Stimulated activated naive CD8-positive, alpha-beta T cell treated with anti-CD3 and anti-CD28 coated beads, Interleukin-15, amount 100 ng/mL, for 72 hours (primary cell): ENCODE measurements at places on chromosomes 13 and 19.
A peak's percentile ranks its signal among the peaks of the same experiment; 100 is the strongest.

DNA sequence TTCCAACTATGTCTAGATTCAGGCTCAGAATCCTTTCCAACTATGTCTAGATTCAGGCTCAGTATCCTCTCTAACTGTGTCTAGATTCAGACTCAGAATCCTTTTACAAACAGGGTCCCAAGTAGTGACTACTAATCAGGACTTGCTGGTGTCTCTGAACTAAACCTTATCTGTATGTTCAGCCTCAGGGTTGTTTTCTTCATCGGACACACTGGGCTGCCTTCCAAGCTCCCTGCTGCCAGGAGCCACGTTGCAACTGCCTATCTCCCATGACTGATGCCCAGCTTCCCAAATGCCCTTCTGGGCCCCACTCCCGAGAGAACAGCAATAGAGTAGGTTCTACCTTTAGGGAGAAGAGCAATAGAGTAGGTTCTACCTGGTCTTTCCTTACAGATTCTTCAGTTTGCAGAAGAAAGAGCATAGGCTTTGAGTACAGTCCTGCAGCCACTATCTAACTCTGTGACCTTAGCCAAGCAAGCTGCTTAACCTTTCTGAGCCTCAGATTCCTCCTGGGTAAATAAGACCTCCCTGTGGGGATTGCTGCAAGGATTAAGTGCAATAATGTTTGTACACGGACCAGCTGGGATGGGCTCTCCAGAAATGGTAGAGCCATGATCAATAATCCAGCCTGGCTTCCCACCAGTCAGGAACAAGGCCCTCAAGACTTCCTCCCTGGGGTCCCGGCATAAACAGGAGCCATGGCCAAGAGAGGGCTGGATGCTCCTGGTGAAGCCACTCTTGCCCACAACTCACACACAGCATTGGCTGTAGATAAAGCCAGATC, 61.5 kb downstream of the ZIC5 start:
- no peak for DNase-seq

GRCh38 chr19:19021115-19021514, 12.2 kb downstream of the SUGP2 start:
- DNase-seq, result no peak

DNA sequence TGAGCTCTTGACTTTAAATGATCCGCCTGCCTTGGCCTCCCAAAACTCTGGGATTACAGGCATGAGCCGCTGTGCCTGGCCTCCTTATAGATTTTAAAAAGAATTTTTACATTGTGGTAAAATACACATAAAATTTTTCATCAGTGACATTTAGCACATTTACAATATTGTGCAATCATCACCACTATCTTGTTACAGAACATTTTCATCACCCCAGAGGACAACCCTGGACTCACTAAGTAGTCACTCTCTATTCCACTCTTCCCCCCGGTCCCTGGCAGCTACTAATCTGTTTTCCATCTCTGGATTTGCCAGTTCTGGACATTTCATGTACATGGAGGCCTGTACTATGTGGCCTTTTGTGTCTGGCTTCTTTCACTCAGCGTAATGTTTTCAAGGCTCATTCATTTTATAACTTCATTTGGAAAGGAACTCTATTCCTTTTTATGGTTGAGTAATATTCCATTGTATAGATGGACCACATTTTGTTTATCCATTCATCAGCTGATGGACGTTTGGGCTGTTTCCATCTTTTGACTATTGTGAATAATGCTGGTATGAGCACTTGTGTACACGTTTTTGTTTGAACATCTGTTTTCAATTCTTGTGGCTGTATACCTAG, 19.9 kb downstream of the MEGF8 start:
- no peak for DNase-seq

- DNase-seq, result no peak
Observed at GRCh38 chr13:25421612-25422011, 49.8 kb downstream of the ATP8A2 start.

DNA sequence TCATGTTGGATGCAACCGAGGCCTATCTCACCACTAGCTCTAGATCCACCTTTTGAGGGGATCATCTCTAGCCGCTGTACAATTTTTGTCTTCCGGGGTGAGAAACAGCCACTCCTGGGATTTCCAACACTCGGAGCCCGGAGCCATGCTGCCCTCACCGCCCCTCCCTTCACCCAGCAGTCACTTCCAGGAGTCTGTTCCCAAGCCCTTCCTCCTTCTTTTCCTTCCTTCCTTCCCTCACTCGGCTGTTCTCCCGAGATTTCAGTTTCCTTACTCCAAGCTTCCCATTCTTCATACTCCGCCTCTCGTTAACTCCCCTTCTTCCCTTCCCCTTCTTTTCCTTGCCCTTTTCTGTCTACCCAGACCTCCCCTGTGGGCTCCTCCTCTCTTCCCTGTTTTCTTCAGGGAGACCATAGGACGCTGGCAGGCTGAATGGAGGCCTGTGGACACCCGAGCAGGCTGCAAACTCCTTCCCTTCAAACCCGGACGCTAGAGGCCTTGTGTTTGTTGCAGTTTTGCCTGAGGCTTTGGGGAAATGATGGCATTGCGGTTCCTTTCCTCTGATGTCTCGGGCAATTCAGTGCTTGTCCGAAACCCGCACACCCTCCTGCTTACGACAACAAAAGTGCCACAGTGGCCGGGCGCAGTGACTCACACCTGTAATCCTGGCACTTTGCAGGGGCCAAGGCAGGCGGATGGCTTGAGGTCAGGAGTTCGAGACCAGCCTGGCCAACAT, 96.0 kb downstream of the CAB39L start:
- DNase-seq, result no peak

GRCh38 chr13:82636119-82636518, 1246.2 kb downstream of the SLITRK1 start:
- no peak for DNase-seq

- no peak for DNase-seq
Observed at GRCh38 chr13:80363890-80364503, 23.1 kb upstream of the SPRY2 start.

DNA sequence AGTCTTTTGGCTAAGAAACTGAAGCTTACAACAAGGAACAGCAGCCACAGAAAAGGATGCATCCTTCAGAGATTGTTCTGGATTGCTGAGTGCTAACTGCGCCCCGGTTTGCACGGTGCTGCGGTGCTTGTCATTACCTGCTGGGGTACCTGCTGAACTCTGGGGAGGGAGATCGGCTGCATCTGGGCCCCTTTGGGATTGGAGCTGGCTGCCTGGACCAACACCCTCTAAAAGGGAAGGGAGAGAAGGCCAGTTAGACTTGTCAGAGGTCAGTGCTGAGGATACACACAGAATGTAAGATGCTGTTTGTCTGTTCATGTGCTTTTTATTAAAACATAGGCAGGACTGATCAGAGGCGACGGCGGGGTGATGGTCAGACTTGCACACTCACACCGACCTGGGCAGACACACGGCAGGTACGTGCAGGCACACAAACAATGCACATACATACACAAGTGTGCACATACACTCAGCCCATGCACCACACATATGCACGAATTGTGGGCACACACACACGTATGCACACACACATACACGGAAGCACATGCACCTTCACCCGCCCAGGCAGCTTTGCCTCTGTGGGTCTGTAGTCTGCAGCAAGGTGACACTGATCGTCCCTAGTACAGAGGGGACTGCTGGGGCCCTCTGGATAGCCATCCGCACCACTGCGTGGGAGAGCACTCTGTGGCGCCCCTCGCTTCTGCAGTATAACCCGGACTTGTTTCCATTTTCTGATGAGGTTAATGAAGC, 66.1 kb downstream of the RFX2 start:
- DNase-seq, result no peak

- no peak for DNase-seq
Observed at GRCh38 chr19:18871543-18871942, 24.4 kb downstream of the CERS1 start.

DNA sequence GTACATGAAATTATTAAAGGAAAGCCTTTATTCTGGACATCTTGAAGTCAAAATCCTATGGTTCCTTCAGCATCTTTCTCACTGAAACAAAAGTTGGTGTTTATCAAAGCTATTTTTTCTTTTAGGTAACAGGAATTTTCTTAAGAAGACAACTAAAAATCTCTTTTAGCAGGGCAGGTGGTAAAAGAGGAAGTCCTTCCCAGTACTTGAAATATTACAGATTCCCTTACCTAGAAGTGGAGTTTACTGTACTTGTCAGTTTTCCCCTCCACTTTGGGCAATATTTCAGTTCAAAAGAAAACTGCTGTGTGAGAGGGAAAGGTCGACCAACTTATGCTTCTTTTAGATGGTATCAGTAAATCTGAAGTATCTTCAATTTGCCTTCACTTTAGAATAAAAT, 64.3 kb upstream of the TDRD3 start:
- DNase-seq, result no peak

DNA sequence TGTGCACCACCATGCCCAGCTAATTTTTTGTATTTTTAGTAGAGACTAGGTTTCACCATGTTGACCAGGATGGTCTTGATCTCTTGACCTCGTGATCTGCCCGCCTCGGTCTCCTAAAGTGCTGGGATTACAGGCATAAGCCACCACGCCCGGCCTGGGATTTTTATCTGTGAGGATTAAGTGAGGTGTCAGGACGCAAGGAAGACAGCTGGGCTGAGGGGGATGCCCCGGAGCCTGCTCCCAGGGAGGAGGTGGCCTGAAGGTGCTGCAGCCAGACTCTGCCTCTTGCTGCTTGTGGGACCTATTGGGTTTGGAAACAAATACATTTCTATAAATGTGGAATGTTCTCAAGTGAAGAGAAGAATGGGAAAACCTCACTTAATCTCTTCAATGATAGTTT, 131.6 kb downstream of the OLFM4 start:
- DNase-seq, result no peak

DNA sequence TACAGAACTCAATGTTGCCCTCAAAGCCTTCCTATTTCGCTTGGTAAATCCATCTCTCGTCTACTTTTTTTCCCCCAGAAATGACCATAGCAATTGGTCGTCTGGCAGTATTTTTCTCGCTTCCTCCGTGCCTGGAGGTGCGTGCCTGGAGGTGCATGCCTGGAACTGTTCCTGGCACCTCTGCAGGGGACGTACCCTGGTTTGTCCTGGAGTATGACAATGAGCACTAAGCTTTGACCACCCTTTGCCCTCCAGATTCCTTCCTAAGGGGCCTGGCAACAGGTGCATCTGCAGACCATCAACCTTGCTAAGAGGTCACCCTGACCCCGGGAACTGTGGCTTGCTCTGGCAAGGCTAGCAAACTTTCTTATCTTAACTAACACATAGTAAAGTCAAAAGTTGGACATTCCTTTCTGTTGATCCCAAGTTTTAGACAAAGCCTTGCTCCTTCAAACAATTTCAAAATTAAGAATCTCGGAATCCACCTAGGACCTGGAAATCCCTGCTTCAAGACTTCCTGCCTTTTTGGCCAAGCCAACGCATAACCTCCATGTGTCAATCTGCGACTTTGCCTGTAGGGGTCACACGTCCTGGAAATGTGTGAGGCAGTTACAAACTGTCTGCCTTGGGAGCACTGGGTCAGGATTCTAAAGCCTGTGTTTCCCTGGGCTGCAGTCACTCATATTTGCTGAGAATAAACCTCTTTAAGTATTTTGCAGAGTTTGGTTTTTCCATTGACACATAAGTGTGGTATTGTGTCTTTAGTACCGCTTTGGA, 28.8 kb upstream of the TUBGCP3 start:
- DNase-seq, result no peak

DNA sequence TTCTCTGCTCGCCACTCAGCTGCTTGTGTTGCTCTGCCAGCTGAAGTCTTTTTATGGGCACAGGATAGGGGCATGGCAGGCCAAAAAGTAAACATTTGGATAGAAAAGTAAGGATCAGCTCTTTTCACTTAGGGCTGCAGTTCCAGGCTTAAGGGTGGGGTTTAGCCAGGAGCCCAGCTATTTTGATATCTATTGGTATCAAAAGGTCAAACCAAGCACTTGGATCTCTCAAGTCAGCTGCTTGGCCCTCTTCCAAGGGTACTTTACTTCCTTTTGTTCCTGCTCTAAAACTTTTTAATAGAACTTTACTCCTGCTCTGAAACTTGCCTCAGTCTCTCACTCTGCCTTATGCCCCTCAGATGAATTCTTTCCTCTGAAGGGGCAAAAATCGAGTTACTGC, 55.7 kb upstream of the ABCC4 start:
- no peak for DNase-seq

- DNase-seq, result peak; percentile 12
Observed at GRCh38 chr13:43785650-43786471, 911 bp downstream of the ENOX1 start.

DNA sequence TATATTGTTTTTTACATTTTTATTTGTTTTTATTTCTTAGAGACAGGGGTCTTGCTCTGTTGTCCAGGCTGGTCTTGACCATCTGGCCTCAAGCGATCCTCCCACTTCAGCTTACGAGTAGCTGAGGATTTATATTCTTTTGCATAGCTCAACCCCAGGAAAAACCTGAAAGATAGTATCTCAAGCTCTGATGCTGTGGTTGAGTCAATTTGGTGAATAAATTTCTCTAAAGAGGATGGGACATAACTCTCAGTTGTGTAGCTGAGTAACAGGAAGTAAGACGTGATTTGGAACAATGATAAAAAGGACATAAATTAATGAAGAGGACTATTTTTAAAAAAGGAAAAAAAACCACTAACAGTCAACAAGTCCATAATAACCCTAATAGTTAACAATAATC, 79.8 kb upstream of the TNFSF11 start:
- DNase-seq, result no peak

DNA sequence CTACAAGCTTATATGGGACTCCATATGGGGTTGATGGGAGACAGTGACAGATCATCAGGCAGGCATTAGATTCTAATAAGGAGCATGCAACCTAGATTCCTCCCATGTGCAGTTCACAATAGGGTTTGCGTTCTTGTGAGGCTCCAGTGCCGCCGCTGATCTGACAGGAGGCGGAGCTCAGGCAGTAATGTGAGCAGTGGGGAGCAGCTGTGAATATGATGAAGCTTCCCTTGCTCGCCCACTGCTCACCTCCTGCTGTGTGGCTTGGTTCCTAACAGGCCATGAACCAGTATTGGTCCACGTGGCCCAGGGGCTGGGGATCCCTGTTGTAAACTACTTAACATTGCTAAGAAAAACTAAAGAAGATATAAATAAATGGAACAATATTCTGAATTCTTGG, 378.4 kb downstream of the KCNRG start:
- no peak for DNase-seq

GRCh38 chr13:64428196-64428595, 2801.9 kb downstream of the PCDH9 start:
- no peak for DNase-seq

DNA sequence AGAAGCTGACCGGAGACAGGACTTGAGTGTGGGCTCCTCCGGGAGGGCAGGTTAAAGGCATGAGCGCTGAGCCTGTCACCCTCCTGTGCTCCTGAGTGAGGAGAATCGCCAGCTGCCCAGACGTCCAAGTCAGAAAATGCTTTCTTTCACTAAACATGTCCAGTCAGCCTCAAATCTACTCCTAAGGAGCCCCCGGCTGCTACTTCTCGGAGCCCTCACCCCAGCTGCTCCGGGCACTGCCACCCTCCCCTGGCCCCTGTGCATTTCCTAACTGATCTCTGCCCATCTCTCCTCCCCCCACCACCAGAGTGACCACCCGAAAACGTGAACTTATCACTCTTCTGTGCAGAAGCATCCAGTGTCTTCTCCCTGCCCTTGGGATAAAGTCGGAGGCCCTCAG, 277.5 kb upstream of the SOX1 start:
- DNase-seq, result no peak

- DNase-seq, result no peak
Observed at GRCh38 chr19:45419396-45419795, 4.3 kb downstream of the ERCC1 start.

GRCh38 chr13:114161644-114162532, 17.2 kb upstream of the CFAP97D2 start:
- no peak for DNase-seq

- no peak for DNase-seq
Observed at GRCh38 chr19:29376855-29377354, 148.9 kb upstream of the VSTM2B start.

GRCh38 chr13:41452462-41452861, 4.9 kb upstream of the RGCC start:
- no peak for DNase-seq
